ENCODE measurements at places on chromosomes 1 and 21. TPM values are rescaled to one million over a fixed set of nuclear protein-coding genes. Genes with fewer than 3 reads are reported as not detected.

The NR1I3 gene
- total RNA-seq: not detected

The ACTN2 gene
- total RNA-seq: 0.21 TPM

The MYOG gene
- total RNA-seq: not detected

The HORMAD1 gene
- not detected for total RNA-seq

The SLC6A17 gene
- 0.46 TPM for total RNA-seq

The GJC2 gene
- 0.55 TPM for total RNA-seq

The PDZK1 gene
- total RNA-seq: not detected

The PTCH2 gene
- 0.59 TPM for total RNA-seq

Measured in activated T-helper 2 cell treated with anti-CD3 and anti-CD28 coated beads, Interferon-gamma antibody, Interleukin-2, Interleukin-4, amounts not matched to agents 10 μg/mL and 5 μg/mL and 100 μg/mL, durations not matched to agents 14 hours and 24 hours and 36 hours (primary cell).